Hematopoietic multipotent progenitor cell treated with erythropoietin and hydrocortisone succinate and interleukin-3 and kit ligand, for 15 days (in vitro differentiated cells): ENCODE measurements at places on chromosomes 12 and 14.

DNA sequence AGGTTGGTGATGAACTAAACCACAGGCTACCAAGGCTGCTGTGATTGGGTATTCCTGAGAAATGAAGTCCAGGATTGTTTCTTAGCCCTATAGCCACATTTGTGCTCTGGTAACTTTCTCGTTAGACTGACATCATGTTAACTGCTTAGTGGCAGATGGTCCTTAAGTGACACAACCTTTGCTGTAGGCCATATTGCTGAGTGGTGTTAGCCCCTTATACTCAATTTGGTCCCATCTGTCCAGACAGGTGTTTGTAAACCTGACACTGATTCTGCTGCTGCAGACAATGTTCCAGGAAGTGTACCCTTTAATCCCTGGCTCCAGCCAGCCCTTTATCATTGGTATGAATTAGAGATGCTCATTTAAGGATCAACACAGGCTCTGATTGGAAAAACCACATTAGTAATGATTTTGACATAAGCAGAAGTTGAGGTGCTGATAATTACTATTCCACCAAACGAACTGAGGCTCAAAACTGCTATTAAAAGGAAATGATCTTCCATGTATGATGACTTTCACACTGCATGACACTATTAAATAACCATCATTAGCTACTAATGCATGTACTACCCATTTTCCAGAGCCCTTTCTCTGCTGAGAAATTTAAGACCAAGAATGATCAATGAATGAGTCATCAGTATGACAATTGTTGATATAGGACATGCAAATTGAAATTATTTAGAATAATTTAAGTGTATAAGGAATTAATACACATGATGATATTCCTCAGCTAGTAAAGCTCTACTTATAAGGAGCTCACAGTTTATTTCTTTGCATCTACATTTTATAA lies 3.6 kb upstream of the SSTR1 start:
- no peak for DNase-seq

DNA sequence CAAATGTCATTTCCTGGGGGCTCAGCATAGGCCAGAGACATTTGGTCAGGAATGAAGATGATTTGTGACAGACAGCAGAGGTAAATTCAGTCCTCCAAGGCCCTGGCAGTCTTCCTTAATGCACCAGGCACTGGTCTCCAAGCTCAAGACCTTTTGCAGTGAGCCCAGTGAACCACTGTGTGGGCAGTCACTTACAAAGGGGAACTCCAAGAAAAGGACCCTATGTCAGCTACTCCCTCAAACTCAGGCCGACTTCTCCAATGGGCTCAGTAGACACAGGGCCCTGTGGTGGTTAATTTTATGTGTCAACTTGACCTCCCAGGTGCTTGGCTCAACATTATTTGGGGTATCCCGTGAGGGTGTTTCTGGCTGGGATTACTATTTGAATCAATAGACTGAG lies 29.3 kb upstream of the PLEK2 start:
- no peak for DNase-seq

DNA sequence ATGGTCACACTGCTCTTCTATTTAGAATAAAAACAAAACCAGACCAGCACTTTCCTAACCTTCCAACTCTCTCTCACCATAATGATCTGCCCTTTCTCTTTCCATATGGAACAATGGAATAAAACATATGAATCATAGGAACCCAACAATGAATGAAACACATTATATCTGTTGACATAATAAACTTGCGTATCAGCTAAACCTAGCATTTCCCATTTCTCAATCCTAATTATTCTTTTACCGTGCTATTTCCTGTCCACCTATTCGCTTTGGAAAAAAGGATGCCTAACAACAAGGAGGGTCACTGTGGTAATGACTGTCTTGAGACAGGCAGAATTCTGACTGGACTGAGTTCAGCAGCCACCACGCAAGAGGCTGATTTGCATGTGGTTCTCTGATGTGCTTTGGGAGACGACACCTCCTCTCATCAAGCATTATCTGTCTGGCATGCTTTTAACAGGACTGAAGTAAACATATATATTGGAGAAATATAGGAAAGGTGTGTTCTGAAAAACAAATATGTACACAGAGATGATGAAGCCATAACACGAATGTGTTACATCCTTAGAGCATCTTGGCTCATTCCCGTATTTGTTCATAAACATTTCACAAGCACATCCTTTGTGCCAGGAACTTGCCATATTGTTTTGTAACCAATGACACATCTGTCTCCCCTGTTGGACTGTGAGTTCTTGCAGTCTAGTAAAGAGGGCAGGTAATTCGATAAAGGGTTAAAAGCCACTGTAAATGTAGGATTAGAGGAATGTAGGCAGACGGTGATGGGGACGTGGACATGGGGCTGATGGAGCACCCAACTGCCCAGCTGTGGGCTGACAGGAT lies 87.7 kb downstream of the PTPRB start:
- DNase-seq: no peak

DNA sequence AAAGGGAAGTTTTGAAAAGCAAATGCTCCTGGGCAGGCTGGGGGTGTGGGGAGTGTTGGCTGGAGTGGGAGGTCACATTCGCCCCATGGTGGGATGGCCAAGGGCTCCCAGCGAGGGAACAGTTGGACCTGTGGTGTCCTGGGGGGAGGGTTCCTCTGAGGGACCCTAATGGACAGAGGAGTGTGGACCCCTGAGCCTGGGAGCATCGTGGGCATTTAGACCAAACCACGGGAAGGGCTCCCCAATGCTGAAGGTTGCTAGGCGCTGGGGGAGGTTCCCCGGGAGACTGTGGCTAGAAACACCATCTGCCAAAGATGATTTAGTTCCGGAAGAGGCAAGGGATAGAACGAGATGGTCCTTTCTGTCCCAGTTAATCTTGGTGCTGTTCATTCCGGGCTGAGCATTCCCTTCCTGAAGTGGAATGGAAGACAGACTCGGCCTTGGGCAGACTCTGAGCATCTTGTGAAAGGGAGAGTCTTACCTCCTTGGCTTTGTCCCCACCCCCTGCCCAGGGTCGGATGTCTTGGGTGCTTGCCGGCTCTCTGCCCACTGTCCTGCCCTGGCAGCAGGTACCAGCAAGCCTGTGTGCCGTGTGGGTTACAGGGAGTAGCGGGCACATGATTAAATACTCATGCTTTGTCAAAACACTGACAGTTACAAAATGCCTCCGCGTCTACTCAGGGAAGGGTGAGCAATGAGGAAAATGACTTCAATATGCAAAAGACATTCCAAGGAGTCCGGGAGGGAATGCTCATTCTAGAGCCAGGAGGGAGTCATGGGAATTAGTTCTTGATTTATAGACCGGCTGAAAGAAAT lies 215.9 kb downstream of the CACNA1C start:
- no peak for DNase-seq

DNA sequence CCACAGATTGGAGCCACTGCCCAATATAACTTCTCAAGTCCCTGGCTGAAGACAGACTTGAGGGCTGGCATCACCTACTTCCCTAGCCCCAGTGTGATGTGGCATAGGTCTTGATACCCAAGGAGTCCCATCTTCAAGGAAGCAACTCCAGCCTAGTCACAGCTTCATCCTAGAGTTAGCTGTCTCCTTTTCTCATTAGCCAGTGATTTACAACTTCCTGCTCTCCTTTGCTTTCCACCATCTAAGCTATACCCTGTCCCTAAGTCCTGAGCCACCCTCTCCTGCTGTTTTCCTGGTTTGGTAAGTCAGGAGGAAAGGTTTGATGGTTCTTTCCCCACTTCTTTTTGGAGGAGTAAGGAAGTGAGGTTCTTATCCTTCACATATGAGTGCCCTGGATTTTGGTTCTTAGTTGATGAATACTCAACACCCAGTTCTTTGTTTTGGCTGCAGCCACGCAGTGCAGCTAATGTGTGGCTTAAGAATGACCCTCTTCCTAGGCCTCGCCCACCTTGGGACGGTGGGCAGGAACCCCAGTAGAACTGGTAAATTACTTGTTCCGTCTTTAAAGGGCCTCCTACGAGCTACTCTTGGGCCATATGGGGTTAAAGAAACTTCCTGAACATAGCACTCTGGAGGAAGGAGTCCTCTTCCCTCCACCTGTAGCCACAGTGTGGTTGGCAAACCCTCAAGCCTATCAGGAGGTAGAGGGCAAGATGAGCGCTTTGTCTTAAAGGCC lies 3.9 kb upstream of the GPX2 start:
- no peak for DNase-seq

DNA sequence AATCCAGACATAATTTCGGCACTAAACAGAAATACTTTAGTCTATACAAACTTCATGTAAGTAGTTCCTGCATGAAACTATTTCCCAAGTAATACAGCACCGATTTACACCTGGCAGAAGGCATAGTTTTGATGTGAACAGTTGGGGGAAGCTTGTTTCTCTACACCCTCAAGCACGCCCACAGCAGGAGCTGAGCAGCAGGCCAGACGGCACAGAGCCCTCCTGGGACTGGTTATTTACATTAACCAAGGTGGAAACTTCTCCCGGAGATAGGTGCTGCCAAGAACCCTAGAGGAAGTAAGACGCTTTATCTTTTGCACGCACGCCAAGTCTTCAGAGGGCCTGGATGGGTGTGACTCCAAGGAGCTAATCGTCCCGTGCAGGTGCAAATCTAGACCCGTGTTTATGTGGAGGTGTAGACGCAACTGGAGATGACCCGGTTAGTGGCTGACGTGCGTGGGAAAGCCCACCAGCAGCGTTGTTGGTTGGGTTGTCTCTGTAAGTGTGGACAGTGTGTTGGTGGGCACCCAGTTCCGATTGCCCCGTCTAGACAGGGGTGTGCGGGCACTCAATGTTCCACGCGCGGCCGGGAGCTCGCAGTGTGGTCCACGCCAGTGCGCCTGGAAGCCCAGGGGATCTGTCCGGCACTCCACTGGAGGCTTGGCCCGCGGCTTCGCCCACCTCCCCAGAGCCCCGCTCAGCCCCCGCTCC lies 767 bp upstream of the TCP11L2 start:
- DNase-seq: peak; percentile 99

GRCh38 chr12:28602786-28603185 lies 412.5 kb downstream of the CCDC91 start:
- DNase-seq: no peak

- DNase-seq: no peak
Measured at GRCh38 chr12:51242120-51242519, 3.5 kb downstream of the DAZAP2 start.

GRCh38 chr12:126196263-126196662 lies 1131.0 kb downstream of the AACS start:
- DNase-seq: no peak

DNA sequence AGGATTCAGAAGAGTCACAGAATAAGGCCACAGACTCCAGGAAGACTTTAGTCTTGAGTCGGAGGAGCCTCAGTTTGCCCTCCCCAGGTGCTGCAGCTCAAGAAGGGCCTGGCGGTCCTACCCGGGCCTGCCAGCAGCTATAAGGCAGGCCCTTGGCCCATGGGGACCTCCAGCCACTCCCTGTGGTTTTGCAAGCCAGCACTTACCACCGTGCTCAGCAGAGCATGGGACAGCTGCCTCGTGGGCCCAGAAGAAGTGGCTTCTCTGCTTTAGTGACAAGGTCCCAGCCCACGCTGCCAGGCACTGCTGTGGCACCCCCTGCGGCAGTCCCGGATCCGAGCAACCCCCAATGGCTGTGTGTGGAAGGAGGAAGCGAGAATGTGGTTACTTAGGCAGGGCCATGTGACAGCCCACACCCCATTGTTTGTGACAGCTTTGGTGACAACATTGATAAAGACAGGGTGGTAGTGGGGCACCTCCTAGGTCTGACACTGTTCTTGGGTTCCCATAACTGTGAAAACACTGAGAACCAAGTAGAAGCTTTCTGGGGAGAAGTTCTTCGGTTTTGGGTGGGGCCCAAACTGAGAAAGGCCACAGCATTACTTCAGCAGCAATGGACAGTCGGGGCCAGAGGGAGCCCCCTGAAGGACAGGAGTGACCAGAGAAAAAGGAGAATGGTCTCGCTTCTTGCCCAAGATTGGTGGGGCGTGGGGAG lies at the start of gene SELPLG:
Gene SELPLG (minus strand): TSS at position 361 of the 715 bp plus-strand sequence. CDS start 9,587 bp downstream, outside the sequence.
- peak; percentile 45 for DNase-seq

- DNase-seq: no peak
Measured at GRCh38 chr14:61480704-61481285, 159.4 kb downstream of the PRKCH start.

DNA sequence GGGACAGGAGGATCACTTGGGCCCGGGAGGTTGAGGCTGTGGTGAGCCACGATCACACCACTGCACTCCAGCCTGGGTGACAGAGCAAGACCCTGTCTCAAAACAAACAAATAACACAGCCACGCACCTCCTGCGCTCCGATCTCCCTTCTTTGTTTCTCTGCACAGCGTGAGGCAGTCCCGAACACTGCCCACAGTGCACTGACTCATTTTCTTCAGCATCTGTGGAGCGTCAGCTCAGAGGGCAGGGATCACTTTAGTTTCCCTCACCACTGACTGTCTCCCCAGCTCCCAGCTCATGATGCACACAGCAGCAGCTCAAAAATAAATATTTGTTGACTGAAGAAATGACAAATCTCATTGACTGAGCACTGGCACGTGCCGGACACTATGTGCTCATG lies 883 bp upstream of the MYL2 start:
- DNase-seq: no peak

- DNase-seq: no peak
Measured at GRCh38 chr12:1350934-1351240, 243.5 kb downstream of the FBXL14 start.

- no peak for DNase-seq
Measured at GRCh38 chr12:78244916-78245507, 414.3 kb downstream of the NAV3 start.

DNA sequence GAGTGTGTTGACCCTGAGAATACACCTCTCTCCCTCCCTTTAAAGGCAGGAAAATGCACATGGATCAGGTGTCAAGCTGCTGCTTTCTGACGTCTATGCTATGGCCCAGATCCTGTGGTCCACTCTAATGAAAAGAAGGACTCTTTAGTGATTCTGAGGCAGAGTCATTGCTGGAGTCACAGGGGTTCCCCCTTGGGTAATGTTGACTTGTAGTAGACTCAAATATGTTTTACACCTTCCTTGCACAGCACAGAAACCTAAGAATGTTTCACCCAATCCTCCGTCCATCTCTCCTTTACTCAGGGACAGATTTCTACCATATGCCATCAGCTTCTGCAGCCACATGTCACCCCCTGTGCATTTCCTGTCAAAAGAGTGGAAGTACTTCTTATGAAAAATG lies 525.4 kb downstream of the TMEM121 start:
- no peak for DNase-seq

DNA sequence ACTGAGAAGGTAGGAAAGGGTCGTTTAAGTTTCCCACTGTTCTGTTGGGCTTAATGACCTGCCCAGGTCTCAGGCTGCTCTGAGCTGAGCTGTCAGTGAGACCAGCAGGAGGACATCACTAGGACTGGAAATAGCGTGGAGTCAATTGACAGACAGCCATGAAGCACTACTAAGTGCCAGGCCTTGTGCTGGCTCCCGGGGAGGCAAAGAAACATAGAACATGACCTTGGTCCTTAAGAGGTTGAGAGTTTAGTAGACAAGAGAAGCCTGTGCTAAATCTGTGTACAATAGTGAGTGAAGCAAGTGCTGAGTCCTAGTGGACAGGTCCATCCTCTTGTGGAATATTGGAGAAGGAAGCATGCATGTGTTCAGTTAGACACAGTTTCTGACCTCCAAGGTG lies 239.2 kb downstream of the CACNA1C start:
- DNase-seq: no peak

- no peak for DNase-seq
Measured at GRCh38 chr14:91143862-91144261, 30.0 kb downstream of the DGLUCY start.
